ENCODE measurements at places on chromosomes 6 and 20.

GRCh38 chr20:15637950-15638754 lies 935.1 kb downstream of the KIF16B start:
- no peak for DNase-seq

GRCh38 chr20:9110365-9110764 lies 41.5 kb downstream of the PLCB4 start:
- no peak for DNase-seq

- no peak for DNase-seq
Observed at GRCh38 chr6:44044154-44044539, 83.1 kb downstream of the MRPL14 start.

GRCh38 chr20:44033344-44033743 lies 118.7 kb downstream of the TOX2 start:
- no peak for DNase-seq

GRCh38 chr6:108564178-108564577 lies 3.5 kb downstream of the FOXO3 start:
- DNase-seq: peak; percentile 69

DNA sequence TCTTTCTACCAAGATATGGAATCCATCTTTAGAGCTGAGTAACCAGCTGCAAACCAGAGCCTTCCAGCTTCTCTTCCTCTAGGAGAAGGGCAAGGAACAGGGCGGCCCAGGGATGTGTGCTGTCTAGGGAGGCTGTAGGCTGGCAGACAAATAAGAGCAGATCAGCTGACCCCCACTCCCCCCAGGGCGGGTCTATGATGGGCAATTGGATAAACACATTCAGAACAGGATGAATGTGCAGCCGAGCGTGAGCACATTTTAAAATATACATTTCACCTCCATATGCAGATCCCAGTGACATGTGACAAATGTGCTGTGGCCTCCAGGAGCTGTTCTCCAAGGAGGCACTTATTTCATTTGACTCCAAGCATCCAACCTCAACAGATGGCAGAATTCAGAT lies 580.1 kb downstream of the PTPRT start:
- DNase-seq: no peak

DNA sequence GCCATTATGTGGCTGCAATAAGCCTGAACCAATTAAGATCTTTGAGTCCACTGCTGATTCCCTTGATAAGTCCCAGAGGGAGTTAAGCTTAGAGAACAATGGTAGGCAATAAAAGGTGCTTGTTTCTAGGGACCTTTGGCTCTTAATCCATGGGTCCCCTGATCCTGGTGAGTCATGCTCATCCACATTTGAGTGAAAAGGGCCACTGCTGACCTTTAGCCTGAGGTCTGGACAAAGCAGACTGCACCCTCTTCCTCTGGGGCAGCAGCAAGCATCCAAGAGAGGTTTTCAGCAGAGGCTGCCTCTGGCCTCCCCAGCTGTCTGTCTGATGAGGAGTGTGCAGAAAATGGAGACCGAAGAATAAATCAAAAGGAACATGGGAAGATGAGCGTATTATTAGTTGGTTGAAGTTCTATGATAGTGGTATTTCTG lies 16.1 kb upstream of the SCGN start:
- DNase-seq: no peak

- DNase-seq: peak; percentile 26
Observed at GRCh38 chr20:14235355-14235754, 102.1 kb downstream of the FLRT3 start.

GRCh38 chr20:32271620-32272019 lies 5.8 kb upstream of the KIF3B start:
- no peak for DNase-seq

GRCh38 chr6:1670711-1671462 lies 61.2 kb downstream of the FOXC1 start:
- DNase-seq: no peak

DNA sequence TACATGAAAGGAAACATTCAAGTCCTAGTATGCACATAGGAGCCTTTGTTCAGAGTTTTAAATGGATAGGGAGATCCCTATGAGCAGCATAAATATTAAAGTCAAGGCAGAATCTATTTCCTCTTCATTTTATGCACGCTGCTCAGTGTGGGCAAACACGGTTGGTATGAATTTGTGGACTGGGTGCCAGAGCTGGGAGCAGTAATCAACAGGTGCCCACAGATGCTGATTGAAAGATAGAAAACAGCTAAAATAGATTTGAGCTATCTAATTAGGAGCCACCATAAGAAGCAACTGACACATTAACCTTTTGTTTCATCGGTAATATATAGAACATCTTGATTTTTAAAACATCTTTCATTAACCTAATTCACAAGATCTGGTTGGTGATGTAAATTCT lies 175.5 kb downstream of the EYS start:
- no peak for DNase-seq

DNA sequence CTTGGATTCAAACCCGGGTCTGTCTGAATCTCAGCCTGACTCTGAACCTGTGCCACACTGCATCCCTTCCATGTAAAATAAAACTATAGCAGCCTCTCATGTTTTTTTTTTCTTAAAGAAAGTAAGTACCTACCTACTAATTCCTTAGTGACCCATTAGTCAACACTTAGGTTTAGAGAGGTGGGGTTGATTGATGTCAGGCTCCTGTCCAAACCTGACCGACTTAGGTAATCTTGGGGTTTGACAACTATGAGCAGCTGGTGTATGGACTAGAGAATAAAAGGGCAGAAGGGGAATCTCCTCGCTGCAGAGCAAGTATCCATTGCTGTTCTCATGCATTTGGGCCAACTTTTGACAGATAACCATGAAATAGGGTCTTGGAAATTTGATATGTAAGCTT lies 6.5 kb downstream of the NKAIN2 start:
- DNase-seq: no peak

GRCh38 chr6:136011475-136011874 lies 160.0 kb downstream of the PDE7B start:
- peak; percentile 15 for DNase-seq

DNA sequence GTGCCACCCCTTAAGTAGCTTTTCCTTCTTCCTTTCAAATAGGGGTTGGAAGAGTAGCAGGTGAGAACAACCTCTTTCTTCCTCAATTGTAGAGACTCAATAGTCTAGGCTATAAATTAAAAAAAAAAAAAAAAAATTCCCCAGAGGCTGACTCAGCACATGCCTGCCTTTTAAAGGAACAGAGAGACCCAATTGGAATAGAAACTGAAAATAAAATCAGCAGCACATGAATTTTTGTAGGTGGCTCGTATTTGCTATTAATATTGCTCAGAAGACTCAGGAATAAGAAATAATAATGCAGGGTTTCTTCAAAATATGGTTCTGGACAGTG lies 19.3 kb downstream of the TOP1 start:
- peak; percentile 49 for DNase-seq

- DNase-seq: no peak
Observed at GRCh38 chr6:8041913-8042583, 22.1 kb downstream of the BLOC1S5 start.

DNA sequence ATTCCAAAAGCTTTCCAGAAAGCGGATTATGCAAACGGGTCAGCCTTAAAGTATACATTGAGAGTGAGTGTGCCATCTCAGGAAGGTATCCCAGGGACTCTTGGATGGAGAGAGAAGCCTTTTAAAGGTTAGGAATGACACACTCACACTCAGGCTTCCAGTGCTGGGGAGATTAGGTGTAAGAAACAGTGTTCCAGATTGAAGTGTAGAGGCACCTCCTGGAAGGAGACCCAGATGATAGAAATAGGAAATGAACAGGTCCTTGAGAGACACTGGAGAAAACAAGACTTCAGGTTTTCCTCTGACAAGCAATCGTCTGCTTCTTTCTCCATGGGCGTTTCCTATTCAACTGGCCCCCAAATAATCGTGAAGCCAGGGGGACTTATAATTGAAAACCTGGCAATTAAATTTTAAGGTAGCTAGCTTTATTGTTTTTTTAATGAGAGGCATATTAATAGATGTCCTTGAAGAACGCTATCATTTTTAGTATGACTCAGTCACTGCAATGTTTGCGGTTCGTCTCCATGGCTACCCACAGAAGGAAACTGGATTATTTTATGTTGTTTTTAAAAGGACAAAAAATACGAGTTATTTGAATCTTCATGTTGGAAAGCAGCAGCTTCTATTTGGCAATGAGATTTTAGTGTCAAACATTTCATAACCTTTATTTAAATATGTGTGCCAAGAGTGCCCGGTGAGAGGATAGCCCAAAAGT lies 85.3 kb downstream of the TRMT6 start:
- DNase-seq: peak; percentile 30

GRCh38 chr6:165676435-165677068 lies 13.5 kb upstream of the PDE10A start:
- no peak for DNase-seq

GRCh38 chr20:652615-653109 lies 338 bp downstream of the SRXN1 start:
- DNase-seq: peak; percentile 42

GRCh38 chr6:146253691-146254090 lies 224.8 kb downstream of the GRM1 start:
- DNase-seq: no peak

GRCh38 chr6:35969646-35970045 lies 48.7 kb upstream of the SRPK1 start:
- DNase-seq: no peak

- peak; percentile 58 for DNase-seq
Observed at GRCh38 chr6:30463651-30464618, 25.4 kb upstream of the HLA-E start.

DNA sequence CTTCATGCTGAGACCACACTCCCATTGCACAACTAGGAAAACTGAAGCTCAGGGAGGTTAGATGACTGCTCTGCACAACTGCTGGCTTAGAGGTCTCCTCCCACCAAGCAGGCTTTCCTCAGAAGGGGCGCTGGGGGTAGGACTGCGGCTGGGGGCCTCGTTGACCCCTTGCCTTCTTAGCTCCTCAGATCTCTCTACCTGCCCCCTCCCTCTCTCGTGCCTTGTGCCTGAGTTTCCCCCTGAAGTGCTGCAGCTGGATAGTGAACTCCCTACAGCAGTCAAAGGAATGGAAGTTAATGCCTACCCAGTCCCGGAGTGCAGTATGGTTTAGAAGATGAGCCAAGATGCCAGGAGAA lies 149.8 kb downstream of the GRM4 start:
- DNase-seq: no peak

DNA sequence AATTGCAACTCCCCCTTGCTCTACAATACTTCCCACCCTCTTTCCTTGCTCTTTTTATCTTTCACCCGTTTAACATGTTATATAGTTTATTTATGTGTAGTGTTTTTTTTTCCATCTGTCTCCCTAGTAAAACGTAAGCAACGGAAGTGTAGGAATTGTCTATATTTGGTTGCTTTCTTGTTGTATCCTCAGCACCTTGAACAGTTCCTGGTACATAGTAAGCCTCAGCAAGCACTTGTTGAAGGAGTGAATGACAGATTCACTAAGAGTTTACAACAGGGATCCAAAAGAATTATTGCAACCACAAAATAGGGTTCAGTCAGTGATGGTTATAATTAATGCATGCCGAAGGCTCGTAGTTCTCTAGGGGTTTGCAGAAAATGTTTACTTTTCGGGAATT lies 242.7 kb downstream of the SAMD5 start:
- DNase-seq: no peak

GRCh38 chr6:123329337-123329736 lies 307.4 kb downstream of the TRDN start:
- no peak for DNase-seq

DNA sequence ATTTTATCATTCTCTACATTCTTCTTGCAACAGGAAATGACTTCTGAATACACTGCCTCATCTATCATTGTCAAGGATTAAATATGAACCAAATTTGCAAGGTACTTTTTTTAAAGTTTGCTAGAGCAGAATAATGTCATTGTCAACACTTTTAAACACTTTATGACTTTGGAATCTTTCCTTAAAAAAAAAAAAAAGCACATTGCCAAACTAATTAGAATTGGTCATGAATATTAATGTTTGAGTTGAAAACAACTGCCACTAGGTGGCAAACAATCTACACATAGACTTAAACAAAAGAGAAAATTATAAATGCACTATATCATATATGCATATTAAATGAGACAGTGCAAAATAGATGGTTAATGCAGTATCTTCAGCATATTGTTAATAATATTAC lies 32.5 kb upstream of the TMEM244 start:
- no peak for DNase-seq

GRCh38 chr6:92810913-92811312 lies 608.4 kb downstream of the EPHA7 start:
- no peak for DNase-seq

DNA sequence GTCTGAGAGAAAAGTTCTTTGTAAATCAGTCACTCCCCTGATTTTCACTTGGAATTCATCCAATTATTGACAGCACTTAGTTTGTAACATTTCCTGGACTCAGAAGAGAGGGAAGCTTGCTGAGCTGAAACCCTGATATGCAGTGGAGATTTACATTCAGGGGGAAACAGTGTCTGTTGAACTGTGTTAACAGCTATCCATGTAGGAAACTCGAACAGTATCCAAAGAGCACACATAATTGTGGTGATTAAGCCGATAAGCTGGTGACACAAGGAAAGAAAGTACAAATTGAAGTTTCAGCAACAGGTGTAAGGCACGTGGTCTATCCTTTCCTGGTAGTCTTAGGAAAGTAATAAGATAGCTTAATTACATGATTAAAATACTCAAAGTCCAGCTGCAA lies 78.1 kb upstream of the FLRT3 start:
- no peak for DNase-seq

DNA sequence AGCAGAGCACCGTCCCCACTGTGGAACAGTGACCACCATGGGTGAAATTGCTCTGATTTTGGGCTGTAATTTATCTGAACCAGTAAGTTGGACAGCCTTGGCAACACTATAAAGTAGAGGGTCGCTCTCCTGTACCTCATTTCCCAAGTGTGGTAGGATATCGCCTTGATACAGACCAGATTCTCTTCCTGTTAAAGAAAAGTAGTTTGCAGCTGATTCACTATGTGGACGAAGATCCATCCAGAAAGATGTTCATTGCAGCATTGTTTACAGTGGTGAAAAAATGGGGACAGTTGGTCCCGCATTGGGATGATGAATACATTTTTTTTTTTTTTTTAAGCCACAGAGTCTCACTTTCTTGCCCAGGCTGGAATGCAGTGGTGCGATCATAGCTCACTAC lies 74.3 kb downstream of the SLX4IP start:
- DNase-seq: no peak
